ENCODE measurements at places on chromosomes 3 and 15.

DNA sequence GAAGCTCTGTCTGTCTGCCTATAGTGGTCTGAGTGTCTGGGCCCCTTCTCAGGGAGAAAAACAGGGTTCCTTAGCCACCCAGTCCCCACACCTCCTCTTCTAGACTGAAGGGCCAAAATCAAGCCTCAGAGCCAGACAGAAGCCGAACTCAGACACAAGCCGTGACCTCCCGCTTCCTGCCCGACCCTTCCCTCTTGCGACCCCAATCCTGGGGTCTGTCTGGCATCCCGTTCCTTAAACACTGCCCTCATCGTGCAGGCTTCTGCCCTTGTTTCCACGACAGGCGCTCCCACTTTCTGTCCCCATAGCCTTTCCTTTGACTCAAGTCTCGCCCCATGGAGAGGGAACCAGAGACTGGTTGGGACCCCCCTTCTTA, 32.3 kb downstream of the EPHB3 start:
- no peak for DNase-seq

- no peak for DNase-seq
These were observed 34.0 kb downstream of the DZIP3 start for GRCh38 chr3:108623504-108623903.

DNA sequence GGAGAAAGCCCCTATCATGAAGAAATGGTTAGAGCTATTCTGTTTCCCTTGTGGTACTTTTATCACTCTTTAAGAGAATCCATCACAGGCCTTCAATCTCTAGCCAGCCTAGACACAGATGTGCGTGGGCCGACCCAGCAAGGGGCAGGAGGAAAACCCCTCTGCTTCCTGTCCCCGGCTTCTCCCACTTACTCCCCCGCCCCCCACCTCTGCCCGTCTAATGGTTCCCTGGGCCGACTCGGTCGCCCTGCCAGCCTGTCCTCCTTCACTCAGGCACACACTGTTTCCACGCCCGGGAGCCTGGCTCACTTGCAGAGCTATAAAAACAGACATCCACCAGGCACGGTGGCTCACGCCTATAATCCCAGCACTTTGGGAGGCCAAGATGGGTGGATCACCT, 58.3 kb upstream of the TFRC start:
- DNase-seq: no peak

GRCh38 chr3:71559021-71559420, 24.5 kb downstream of the FOXP1 start:
- DNase-seq: no peak

DNA sequence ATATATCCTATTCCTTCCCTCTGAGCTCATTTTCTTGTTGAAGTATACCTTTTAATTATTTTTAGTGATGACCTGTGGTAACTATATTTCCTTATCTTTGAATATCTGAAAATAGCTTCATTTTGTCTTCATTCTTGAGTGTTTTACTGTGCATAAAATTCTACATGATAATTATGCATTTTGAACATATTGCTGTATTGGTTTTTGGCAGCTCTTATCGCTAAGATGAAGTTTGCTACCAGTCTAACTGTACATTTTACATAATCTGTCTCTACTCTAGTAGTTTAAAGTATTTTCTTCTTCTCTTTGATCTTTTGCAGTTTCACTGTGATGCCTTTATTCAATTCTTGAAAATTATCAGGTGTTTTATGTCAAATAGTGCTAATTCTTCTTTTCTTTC, 189.5 kb downstream of the ISL2 start:
- no peak for DNase-seq

DNA sequence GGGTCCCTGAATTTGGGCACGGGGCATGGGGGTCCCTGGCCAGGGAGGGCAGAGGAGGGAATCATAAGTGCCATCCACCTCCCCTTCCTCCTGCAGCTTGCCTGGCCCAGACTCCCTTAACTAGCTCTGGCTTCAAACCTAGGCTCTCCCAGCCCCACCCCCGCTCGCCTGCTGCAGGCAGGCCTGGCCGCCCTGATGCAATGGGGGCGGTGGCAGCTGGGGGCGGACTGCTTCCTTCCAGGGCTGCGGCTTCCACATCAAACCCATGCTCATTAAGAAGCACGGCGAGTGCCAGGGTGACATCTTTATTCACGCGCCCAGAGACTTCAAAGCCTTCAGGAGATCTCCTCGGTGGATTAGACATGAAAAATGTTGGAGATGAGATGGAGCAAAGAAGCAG, 123.1 kb downstream of the TPRA1 start:
- DNase-seq: no peak

GRCh38 chr15:74454764-74455500, 6.0 kb downstream of the UBL7 start:
- no peak for DNase-seq

GRCh38 chr15:100043692-100044091, 298.1 kb downstream of the ADAMTS17 start:
- DNase-seq: no peak

- peak; percentile 26 for DNase-seq
These were observed 37.9 kb downstream of the TJP1 start for GRCh38 chr15:29784413-29784812.

- no peak for DNase-seq
These were observed 7.6 kb downstream of the SLC27A2 start for GRCh38 chr15:50189633-50190032.

DNA sequence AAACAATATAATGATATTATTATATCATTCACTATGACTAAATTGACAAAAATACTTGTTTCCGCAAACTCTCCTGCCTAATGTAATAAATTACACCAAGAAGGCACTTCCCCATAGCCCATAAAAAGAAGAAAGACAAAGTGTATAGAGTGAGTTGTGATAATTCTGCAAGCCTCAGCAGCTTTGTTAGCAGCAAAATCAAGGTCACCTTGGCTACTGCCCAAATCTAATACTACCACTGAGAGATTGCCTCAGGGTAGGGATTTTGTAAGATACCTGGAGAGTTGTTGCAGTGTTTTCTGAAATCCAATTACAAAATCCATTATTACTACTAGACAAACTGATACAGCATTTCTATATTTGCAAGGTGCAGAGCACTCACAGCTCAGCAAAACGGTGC, 503.5 kb downstream of the FGF12 start:
- no peak for DNase-seq

- no peak for DNase-seq
These were observed 64.3 kb upstream of the LRRN1 start for GRCh38 chr3:3734881-3735280.

DNA sequence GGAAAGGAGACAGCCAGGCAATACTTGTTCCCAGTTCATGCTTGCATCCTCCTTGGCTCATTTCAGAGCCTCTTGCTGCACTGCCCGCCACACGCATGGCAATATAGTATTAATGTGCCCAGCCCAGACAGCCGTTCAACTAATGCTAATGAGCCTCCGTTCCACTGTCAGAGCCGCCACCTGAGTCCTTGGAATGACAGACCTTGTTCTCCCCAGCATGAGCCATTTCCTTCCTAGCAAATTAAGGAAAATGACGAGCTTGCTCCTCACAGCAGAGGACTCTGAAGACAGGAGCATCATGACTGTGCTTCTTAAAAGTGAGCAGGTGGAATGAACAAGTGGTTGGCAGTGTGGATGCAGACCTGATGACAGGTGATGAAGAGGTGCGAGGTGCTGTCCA, 10.8 kb upstream of the LRRC15 start:
- DNase-seq: no peak

DNA sequence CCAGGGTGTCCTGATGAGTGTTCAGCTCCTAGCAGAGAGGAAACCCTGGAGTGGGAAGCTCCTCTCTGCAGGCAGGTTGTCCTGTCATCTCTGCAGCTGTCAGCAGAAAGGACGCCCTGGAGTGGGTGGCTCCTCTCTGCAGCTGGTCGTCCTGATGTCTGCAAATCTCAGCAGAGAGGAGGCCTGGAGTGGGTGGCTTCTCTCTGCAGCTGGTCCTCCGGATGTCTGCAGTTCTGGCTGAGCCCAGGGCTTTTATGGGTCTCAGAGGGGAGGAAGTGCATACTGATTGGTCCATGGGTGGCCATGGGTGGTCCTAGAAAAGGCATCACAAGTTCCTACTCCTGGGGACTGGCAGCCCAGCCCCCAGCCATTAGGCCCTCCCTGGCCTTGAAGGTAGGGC, 102.6 kb upstream of the BNIP2 start:
- no peak for DNase-seq

DNA sequence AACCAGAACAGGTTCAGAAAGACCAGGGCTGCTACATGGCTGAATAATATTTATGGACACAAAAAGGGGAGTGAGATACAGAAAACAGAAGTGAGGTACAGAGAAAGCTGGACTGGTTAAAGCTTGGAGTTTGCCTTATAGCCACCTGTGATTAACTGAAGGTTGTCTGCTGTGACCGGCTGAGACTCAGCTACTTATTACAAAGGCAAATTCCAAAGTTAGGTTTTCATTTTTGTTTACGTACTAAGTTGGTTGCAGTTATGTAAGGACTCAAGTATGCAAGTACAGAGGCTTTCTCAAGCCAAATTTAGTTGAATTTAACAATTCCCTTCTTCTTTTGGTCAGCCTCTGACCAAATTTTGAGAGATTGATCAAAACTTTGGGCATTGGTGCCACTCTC, 264.6 kb downstream of the THSD4 start:
- no peak for DNase-seq

DNA sequence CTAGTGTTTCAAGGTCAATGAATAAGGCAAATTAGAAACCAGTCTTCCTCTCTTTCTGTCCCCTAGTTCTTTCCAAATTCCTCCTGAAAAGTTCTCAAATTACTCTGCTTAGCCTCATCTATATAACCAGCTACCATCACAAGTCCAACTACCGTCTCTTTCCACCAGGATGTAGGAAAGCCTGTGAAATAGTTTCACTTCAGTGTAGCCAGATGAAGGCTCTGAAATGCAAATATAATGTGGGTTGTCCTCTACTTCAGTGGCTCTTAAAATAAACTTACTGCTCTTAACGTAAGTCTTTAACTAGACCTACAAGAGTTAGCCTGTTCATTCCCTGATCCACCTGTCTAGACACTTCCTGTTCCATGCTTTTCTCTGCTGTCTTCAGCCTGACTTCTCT, 827.7 kb downstream of the ROBO1 start:
- no peak for DNase-seq

GRCh38 chr15:89127054-89127702, 38.9 kb downstream of the ABHD2 start:
- DNase-seq: no peak

- peak; percentile 7 for DNase-seq
These were observed 49.7 kb upstream of the SKIL start for GRCh38 chr3:170307671-170308405.

GRCh38 chr15:85541744-85542143, 161.3 kb downstream of the AKAP13 start:
- no peak for DNase-seq

DNA sequence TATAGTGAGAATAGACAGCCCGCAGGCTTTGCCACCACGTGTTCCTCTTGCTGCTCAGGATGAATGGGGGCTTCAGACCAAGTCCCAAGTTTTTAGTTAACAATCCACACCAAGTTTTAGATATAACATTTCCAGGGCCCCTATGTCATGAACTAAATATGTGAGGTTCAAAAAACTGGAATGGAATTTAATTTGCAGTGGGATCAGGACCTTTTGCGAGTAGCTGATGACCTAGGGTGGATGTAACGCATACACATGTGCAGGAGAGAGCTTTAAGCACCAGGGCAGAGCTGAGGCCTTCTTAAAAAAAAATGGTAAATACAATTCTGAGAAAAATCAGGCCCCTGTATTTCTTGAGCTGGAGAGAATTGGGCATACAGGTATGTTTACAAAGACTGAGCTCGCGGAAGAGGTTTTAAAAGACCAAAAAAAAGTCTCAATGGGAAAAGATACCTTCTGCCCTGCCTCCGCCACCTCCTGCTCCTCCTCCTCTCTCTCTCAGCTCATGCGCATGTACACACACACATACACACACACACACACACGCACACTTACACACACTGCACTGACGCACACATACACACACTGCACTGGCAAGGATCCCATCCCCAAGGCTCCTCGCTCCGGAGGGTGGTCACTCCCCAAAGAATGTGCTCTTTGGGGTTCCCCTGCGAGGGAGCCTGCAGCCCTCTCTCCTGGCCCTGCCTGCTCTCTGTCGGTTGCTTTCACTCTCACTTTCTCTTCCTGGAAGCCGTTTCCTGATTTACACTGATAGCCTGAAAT, 48.2 kb upstream of the IGF1R start:
- peak; percentile 59 for DNase-seq

DNA sequence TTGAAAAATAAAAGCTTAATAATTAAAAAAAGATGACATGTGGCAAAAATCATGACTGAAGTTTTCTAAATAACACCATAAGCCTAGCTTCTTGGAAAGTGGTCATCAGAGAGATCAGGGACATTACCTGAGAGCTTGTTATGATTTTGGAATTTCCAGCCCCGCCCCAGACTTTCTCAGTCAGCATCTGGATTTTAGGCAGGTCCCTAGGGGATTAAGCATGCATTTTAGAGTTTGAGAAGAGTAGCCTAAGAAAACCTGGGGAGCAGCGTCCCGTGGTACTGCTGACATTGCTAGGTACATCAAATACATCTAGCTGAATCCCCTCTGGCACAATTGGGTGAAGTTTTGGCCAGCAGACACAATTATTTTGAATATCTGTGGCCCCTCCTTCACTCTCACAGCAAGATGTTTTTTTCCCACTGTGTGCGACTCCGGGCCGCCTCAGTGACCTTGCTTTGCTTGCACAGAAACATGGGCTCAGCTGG, 58.7 kb upstream of the MEF2A start:
- DNase-seq: no peak

GRCh38 chr15:79970624-79971434, at the start of gene BCL2A1:
BCL2A1 (minus strand) TSS chr15:79971196; CDS start chr15:79971119, 77 bp downstream.
- peak; percentile 45 for DNase-seq

DNA sequence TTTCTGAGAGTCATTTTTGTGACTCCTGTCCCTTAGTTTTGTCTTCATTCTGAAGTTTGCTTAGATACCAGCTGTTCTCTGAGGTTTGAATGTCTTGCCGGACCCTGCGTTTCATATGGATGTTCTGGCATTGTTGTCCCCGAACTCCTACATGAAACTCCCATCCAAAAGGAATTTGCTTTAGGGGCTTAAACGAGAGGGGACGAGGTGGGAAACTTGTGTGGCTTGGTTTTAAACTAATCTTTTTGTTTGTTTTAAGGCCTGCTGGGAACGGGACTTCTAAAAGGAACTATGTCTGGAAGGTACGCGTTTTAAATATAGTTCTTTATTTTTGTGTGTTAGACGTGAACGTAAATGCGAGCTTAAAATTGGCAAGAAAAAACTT, 679 bp downstream of the RPL35A start:
- no peak for DNase-seq

DNA sequence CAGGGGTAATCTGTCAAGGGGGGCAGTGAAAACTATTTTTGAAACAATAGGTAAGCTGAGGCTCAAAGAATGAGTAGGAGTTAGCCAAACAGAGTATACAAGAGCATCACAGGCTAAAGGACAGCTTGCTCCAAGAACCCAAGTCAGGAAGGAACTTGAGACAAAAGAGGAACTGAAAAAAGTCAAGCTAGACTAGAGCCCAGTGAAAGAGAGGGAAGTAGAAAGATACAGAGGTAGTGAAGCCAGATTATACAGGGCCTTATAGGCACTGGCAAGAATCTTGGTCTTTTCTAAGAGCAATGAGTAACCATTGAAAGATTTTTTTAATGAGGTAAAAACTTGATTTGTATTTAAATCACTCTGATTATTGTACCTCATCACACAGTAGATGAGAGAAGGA, 69.9 kb downstream of the FILIP1L start:
- no peak for DNase-seq

All from brain microvascular endothelial cell (primary cell).